ENCODE measurements at places on chromosomes 2 and 18. TPM values are rescaled to one million over a fixed set of nuclear protein-coding genes. Genes with fewer than 3 reads are reported as not detected.

NYAP2 gene
- polyA plus RNA-seq: 0.06 TPM

MATN3 gene
- 10.6 TPM for polyA plus RNA-seq

CRYBA2 gene
- not detected for polyA plus RNA-seq

PIGN gene
- polyA plus RNA-seq: 36.8 TPM

CEP76 gene
- polyA plus RNA-seq: 11.8 TPM

DNAJC5G gene
- polyA plus RNA-seq: 0.32 TPM

CYP26B1 gene
- 4.8 TPM for polyA plus RNA-seq

PTPRM gene
- polyA plus RNA-seq: 89.2 TPM

CFAP221 gene
- polyA plus RNA-seq: 13.0 TPM

SLC8A1 gene
- 5.9 TPM for polyA plus RNA-seq
